Activated CD4-positive, alpha-beta T cell treated with anti-CD3 and anti-CD28 coated beads, Interleukin-2, amount 50 U/mL, for 24 hours (primary cell): ENCODE measurements at places on chromosomes 12 and 14.
A peak's percentile ranks its signal among the peaks of the same experiment; 100 is the strongest.

- DNase-seq, result no peak
Measured at GRCh38 chr14:66038618-66039017, 447.6 kb upstream of the CCDC196 start.

- DNase-seq, result no peak
Measured at GRCh38 chr12:71152851-71153250, 4.9 kb downstream of the TSPAN8 start.

GRCh38 chr14:92897922-92898565 is 24.9 kb upstream of the CHGA start:
- peak; percentile 16 for DNase-seq

- no peak for DNase-seq
Measured at GRCh38 chr12:27751386-27752047, 28.5 kb upstream of the KLHL42 start.

GRCh38 chr12:88400302-88400701 is 180.0 kb downstream of the KITLG start:
- DNase-seq, result no peak

DNA sequence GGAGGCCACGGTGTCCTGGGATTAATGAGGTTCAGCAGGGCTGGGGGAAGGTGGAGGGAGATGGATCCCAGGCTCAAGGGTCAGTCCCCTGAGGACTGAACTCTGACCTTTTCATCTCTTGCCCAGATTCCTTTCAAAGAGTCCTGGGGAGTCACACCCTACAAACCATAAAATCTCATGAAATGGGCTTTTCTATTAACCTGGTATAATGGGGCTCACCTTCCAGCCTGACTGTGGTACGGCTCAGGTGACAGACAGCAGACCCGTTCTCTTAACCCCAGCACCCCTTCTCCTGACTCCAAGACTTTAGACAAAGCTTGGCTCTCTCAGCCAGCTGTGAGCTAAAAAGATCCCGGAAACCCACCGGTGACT is 268.2 kb downstream of the ADGRD1 start:
- DNase-seq, result no peak

- DNase-seq, result no peak
Measured at GRCh38 chr12:89636052-89636775, 72.4 kb downstream of the ATP2B1 start.

GRCh38 chr14:59398841-59399240 is 66.3 kb downstream of the GPR135 start:
- no peak for DNase-seq

- DNase-seq, result no peak
Measured at GRCh38 chr12:65958456-65958855, 134.2 kb downstream of the HMGA2 start.

GRCh38 chr14:50237427-50237826 is 6.0 kb upstream of the SOS2 start:
- DNase-seq, result no peak

DNA sequence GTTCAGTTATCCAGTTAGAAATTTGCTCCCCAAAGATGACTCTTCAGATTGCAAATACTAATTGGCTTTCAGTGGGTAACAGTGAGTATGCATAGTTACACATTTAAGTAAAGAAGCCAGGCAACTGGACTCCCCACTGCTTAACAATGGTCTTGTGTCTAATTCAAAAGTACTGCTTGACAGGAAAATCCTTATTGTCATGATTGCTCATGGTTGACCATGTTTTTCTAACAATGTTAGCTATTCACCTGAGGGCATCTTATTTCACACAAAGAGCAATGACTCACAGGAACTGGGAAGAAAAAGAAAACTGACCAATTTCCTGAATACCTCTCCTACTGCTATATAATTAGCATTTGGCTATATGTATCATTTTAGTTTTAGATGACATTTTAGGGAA is 33.7 kb upstream of the ALG10B start:
- DNase-seq, result no peak

DNA sequence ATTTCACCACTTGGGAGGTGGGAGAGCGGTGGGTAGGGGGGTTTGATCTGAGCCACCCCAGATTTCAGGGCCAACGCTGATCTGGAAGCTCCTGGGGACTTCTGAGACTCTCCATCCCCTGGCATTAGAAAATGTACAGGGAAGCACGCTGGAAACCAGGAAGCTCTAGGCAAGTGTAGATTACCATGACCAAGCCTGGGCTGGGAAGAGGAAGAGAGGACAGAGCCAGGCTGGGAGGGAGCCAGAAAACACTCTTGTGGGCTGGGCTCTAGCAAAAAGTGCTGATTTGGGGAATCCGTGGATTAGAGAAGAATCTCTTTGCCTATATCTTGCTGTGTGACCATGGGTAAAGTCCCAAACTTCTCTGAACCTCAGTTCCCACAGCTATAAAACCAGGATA is 236.7 kb downstream of the BCL11B start:
- no peak for DNase-seq

DNA sequence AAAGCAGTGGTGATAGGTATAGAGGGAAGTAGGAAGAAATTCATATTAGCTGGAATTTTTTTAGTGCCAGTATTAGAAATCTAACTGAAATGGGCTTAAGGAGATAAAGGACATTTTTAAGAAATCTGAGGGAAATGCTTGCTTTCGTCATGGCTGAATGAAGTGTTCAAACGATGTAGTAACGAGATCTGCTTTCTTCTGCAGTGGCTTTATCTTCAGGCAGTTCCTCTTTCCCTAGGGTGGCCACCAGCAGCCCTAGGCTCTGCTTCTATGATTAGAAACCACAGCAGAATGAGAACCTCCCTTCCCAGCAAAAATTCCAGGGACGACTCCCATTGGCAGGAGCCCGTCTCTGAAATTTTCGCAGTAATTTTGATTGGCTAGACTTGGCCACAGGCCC is 163.9 kb upstream of the FRMD6 start:
- DNase-seq, result no peak

DNA sequence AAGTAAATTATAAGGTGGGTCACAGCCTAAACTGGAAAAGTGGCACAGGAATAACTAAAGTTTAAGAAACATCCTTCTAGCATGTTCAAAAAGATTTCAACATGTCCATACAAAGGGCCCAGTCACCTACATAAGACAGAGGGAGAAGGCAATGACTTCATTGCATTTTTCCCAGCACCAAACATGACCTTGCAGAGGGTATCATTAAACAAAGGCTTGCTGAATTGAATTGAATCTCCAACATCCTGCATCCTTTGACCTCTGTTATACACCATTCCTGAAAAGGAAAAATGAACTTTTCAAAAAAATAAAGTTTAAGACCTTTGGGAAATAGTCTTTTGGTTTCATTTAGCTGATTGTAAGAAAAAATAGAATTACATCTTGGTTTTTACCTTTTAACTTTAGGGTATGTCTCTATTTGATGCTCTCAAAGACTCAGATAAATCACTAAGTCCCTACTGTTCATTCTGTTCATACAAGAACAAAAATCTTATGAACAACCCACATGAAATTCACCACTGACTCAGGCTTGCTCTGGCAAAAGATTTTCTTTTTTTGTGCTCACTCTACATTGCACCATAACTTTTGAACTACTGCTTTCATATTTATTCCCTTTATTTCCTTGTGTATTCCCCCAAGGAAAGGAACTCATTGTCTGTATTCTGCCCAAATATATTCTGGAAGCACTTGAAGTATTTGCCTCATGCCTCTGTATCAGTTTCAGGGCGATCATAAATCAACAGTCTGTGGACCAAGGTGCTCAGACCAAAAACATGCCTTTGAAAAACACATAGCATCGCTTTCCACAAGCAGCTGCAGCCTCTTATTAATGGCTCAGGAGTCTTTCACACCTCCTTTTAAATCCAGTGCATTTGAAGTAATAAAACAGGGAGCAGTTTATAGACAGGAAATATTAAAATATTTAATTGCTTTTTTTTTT is 121.7 kb downstream of the DUSP6 start:
- DNase-seq, result no peak

DNA sequence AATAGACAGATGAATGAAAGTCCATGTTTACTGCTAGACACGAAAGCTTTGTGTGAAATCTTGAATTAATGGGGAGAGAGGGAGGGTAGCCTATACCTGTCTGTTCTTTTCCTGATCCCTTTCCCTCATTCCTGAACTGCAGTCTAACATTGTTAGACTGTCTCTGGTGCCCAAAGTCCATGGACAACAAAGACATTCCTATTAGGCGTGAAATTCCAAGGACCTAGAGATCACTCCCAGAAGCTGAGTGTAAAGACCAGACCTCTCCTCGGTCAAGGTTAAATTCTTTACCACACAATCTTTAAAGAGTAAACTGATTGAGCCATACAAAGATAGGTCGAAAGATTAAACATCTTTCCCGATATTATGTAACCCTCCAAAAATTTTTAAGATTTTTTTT is 270.7 kb upstream of the GARIN2 start:
- no peak for DNase-seq

DNA sequence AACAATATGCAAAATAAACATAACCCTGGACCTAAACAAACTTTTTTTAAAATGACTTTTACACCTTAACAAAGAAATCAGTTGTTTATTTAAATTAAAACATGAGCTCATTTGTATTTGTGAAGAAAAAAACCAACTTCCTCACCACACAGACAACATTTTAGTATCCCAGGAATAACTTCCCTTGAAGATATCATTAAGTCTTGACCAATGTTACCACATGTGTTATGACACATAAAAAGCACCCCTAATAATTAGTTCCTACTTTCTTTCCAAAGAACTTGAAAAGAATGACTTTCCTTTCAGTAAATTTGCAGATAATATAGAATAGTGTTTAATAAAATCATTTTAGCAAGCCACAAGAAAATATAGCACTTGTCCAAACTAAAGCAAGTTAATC is 42.4 kb downstream of the DUSP16 start:
- DNase-seq, result no peak

GRCh38 chr14:102356280-102356679 is 6.4 kb downstream of the CINP start:
- no peak for DNase-seq

DNA sequence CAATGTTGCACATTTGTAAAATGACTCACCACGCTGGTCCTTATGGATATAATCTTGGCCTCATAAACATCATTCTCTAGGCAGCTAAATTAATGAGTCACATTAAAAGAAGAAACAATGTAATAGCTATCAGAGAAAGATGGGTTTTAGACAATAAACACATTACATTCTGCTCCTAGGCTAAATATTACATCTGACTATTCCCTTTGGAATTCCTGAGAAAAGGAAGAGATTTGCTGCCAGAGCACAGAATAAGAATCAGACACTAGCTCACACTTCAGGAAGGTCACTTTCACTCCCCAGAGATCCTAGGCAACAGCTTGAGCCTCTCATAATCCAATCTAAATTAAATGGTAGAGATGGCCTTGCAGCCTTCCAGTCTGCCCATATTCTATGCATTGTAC is 218.2 kb downstream of the PTPRO start:
- DNase-seq, result no peak

GRCh38 chr12:121026274-121027045 is 10.2 kb upstream of the C12orf43 start:
- DNase-seq, result no peak

GRCh38 chr14:53964249-53964648 is 7.6 kb upstream of the BMP4 start:
- DNase-seq, result no peak

DNA sequence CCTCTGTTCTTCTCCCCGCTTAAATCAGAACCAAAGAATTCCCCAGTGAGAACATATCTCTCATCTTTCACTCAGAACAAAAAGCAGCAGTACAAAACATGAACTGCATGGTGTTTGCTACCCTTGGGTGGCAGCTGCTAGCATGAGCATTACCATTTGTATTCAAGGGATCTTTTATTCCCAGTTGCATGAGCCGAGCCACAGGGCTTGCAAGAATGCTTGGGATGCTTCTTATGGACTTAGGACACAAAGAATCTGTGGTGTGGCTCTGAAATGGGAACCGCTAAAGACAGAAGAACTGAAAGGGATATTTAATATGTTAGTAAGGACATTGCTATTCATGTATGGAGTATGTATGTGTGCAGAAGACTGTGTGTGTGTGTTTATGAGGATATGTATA is 190.6 kb downstream of the TMX1 start:
- DNase-seq, result no peak

- DNase-seq, result no peak
Measured at GRCh38 chr12:64216239-64216638, 5.9 kb downstream of the KICS2 start.

GRCh38 chr14:46818147-46818546 is 166.6 kb upstream of the RPL10L start:
- no peak for DNase-seq

DNA sequence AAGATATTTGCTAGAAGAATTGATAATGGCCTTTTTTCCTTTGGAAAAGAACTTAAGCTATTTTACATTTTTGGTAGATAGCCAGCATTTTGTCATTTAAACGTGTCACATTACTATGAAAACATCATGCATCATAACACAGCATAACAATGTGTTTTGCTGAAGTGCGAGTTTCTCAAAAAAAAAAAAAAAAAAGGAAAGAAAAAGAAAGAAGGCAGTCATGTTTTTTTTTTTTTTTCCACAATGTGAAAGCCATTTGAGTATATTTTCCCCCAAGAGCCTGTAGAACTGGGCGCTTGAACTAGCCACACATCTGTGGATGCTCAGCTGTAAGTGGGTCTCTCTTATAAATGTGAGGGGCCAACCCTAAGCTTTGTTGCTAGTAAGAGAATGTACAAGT is 300.1 kb downstream of the AKAP6 start:
- no peak for DNase-seq

DNA sequence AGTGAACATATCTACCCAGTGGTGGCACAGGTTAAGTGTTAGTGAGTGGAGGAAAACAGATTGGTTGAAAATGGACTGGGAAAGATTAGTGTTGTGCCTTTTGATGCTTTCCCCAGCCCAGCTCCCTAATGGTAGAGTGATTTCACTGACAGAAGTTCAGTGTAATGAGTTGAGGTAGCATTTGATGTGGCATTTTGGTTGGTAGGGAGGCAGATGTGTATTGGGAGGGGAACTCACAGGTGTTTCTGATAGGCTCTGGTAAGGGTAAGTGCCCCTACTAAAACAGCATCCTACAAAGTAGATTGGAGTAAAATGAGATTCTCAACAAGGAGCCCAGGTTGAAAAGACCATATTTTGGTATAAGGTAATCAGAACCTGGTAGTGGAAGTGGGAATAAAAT is 4.2 kb downstream of the TBK1 start:
- no peak for DNase-seq

DNA sequence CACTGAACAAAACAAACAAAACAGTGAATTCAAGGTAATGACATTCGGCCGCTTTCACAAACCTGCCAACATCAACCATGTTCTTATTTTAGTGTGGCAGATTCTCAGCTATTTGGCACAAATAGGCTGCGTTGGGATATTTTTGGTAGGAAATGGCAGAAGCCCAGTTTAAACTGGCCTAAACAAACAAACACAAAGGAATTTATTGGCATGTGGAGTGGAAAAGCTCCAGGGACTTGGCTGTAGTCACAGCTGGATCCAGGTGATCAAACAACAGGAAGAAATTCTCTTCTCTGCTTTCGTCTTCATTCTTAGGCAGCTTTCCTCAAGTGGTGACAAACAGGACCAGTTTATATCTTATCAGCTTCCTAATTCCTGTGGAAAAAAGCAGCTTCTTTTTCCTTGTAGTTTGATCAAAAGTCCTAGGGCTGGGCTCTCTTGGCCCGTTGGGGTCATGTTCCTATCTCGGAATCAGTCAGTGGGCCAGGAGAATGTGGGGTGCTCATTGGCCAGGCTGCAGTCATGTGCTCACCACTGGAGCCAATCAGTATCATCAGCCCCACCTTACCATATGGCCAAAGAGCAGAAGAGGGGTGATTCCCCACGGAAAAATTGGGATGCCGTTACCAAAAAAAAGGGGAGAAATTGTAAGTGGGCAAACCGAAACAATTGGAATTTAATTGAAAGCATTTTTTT is 22.6 kb downstream of the C12orf75 start:
- no peak for DNase-seq
